ENCODE measurements at places on chromosomes 6 and 20. TPM values are rescaled to one million over a fixed set of nuclear protein-coding genes. Genes with fewer than 3 reads are reported as not detected.

GRCh38 chr6:97059473-97059872 is 134.9 kb downstream of the KLHL32 start:
- DNase-seq, result peak; percentile 9

GRCh38 chr6:135642912-135643311 is 145.4 kb upstream of the AHI1 start:
- no peak for DNase-seq

DNA sequence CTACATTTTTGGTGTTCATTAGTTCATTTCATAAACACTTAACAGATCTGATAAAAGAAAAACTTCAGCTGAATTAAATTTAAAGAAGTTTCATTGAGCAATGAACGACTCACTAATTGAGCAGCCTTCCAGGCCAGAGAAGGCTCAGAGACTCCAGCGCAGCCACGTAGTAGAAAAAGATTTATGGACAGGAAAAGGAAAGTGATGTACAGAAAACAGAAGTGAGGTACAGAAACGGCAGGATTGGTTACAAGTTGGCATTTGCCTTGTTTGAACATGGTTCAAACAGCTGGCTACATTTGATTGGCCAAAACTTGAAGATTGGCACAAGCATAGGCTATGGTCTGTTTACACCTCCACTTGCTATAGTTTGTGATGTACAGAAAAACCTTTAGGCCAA is 166.3 kb upstream of the DTNBP1 start:
- no peak for DNase-seq

- no peak for DNase-seq
Measured at GRCh38 chr6:7173843-7174503, 66.2 kb downstream of the RREB1 start.

DNA sequence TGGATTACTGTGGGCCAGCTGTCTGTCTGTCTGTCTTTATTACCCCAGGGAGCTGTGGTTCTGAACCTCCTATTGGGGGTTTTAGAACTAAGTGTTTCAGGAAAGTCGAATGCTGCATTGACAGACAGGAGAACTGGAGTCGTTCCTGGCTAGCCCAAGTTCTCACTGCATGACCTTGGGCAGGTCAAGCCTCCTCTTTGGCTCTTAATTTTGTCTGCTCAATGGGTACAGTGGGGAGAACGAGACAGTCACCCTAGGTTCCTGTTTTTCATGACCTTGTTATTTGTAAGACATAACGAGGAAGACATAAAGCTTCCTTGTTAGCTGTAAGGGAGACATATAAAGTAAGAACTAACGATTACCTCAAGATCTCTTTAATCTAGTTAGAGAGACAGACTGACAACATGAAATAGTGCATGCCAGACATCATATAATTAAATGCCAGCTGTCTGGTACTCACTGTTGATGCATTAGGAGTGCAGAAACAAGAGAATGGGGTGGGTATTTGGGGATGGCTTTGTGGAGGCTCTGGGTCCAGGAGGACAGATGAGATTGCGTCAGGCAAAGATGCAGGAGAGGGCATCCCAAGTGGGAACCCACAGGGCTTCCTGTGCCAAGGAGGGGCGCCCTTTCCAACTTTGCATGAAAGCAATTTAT is 3.7 kb upstream of the CCDC167 start:
- no peak for DNase-seq

IP6K3 gene
- 0.07 TPM for polyA plus RNA-seq
